ENCODE measurements at places on chromosomes 5 and 9.
A peak's percentile ranks its signal among the peaks of the same experiment; 100 is the strongest.

GRCh38 chr5:118193194-118193905 lies 795.0 kb downstream of the DTWD2 start:
- H3K4me3 ChIP-seq, result no peak overlapping the region
- no peaks in the 10 kb centered on the region for H3K36me3 ChIP-seq
- H3K4me1 ChIP-seq, result no peaks in the 10 kb centered on the region
- DNase-seq, result no peak
- H3K27me3 ChIP-seq, result no peaks in the 10 kb centered on the region

DNA sequence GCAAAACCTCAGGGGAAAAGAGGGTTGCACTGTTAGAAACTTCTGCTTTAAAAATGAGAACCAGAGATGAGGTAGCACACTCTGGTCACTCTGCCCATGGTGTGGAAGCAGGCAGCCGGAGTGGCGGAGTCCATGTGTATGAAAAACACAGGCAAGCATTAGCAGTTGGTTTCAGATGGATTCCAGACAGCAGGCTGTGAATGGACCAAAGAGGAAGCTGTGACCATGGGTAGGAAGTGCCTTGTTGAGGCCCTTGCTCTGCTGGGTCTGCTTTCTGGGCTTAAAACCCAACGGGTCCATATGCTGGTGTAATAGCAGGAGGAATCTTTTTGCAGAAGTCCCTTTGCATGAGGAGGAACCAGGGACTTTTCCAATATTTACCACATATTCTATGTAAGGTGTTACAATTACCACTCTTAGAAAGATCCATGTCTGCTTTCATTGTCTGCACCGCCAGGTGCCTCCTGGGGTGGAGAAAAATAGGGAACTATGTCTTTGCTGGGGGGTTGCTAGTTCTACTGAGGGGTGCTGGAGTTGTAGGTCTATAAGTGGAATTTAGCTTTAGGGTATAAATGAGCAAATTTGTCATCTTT lies 77.0 kb downstream of the ANKRD55 start:
- DNase-seq, result no peak
- peaks cover 3% of the 10 kb centered on the region for H3K36me3 ChIP-seq
- H3K4me1 ChIP-seq, result peaks cover 46% of the 10 kb centered on the region
- H3K27me3 ChIP-seq, result no peaks in the 10 kb centered on the region
- H3K4me3 ChIP-seq, result no peak overlapping the region

- no peak for DNase-seq
- peaks cover 62% of the 10 kb centered on the region for H3K4me1 ChIP-seq
- no peak overlapping the region for H3K4me3 ChIP-seq
- peaks cover 14% of the 10 kb centered on the region for H3K36me3 ChIP-seq
Measured at GRCh38 chr5:40485021-40485998, 194.4 kb upstream of the PTGER4 start.

DNA sequence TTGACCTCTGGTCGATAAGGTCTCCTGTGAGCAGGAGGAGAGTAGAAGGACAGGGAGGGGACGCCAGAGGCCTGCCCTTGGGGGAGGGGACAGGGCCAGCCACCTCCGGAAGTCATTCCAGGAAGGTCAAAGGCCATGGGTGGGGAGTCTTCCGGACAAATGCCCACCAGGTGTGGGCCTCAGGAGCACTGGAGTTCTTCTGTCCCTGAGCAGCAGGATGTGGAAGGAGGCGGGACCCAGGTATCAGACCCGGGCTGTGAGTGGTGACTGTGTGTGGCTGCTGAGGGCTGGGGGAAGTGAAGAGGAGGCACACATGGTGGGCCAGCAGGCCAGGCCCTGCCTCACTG lies 13.9 kb downstream of the FGF18 start:
- H3K27me3 ChIP-seq, result no peaks in the 10 kb centered on the region
- DNase-seq, result no peak
- no peak overlapping the region for H3K4me3 ChIP-seq
- no peak overlapping the region for H3K27ac ChIP-seq
- H3K36me3 ChIP-seq, result no peaks in the 10 kb centered on the region
- H3K4me1 ChIP-seq, result peaks cover 4% of the 10 kb centered on the region

GRCh38 chr9:99103054-99103895 lies 1.6 kb upstream of the TGFBR1 start:
- peak overlapping the region; percentile 78 for H3K4me3 ChIP-seq
- DNase-seq, result no peak
- H3K4me1 ChIP-seq, result peaks cover 65% of the 10 kb centered on the region
- peaks cover 37% of the 10 kb centered on the region for H3K36me3 ChIP-seq
- H3K27ac ChIP-seq, result peak overlapping the region; percentile 88
- H3K27me3 ChIP-seq, result no peaks in the 10 kb centered on the region

DNA sequence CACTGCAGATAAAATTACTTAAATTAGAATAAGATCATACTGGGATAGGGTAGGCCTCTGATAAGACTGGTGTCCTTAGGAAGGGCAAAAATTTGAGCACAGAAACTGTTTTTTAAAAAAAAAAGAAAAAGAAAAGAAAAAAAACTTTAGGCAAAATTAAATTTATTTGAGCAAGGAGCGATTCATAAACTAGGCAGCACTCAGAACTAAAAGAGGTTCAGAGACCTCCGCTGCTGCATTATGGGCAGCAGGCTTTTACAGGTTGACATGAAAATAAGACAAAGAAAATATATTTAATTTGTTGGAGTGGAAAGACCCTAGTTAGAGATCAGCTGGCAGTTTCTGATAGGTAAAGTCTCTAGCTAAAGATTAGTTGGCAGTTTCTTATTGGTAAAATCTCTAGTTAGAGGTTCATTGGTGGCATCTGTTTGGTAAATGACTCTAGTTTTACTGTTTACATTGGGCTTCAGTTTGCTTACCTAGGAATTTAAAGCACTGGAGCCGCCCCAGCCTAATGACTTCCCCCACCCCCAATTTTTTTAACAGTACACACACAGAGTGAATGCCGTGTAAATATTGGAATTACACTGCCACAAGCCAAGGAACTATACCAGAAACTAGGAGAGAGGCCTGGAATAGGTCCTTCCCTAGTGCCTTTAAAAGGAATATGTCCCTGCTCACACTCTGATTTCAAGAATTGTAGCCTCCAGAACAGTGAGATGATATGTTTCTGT lies 4.5 kb upstream of the PLPP6 start:
- peaks cover 7% of the 10 kb centered on the region for H3K36me3 ChIP-seq
- no peak for DNase-seq
- peaks cover 4% of the 10 kb centered on the region for H3K27me3 ChIP-seq
- peaks cover 35% of the 10 kb centered on the region for H3K4me1 ChIP-seq

DNA sequence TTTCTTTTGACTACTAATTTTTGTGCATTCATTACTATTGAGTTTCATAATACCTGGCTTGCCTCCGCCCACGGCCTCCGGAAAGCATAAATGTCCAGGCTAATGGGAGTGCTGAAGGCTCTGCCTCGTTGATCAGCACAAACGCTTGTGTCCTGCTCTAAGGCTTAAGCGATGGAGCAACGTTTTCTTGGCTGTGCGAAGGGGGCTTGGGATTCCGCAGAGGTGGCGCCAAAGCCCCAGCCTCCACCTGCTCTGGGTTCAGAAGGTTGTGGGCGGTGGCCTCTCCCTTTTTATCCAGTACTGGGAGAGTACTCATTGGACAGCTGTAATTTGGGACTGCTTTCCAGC lies 19.7 kb downstream of the ANXA2R start:
- no peaks in the 10 kb centered on the region for H3K27me3 ChIP-seq
- H3K36me3 ChIP-seq, result peaks cover 4% of the 10 kb centered on the region
- peak; percentile 62 for DNase-seq
- peak overlapping the region; percentile 96 for H3K4me3 ChIP-seq
- H3K27ac ChIP-seq, result peak overlapping the region; percentile 100
- H3K4me1 ChIP-seq, result peaks cover 27% of the 10 kb centered on the region

- H3K27me3 ChIP-seq, result peaks cover 22% of the 10 kb centered on the region
- no peak overlapping the region for H3K27ac ChIP-seq
- H3K36me3 ChIP-seq, result no peaks in the 10 kb centered on the region
- DNase-seq, result no peak
Measured at GRCh38 chr5:137315534-137316345, 183.4 kb downstream of the SPOCK1 start.

DNA sequence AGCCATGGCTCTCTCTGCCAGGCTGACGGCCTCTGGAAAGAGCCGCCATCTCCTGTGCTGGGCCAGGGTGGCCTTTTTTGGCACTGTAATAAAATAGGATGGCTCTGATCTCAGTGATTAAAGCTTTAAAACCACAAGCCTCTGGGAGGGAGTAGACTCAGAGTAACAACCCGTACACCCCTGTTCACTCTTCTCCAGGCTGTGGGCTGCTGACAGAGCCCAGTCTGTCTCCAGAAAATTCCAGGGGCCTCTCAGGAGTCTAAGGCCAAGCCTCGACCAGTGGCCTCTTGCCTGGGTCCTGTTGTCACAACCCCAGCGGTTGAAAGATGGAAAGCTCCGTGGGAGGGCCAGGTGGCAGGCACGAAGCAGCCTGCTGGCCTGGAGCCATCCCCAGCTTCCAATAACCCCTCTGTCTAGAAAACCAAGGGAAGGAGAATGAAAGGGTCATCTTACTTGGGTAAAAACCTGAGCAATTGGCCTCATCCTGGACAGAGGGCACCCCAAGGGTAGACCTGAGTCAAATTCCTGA lies 286.7 kb upstream of the ZNF462 start:
- no peaks in the 10 kb centered on the region for H3K36me3 ChIP-seq
- DNase-seq, result no peak
- no peak overlapping the region for H3K27ac ChIP-seq
- no peaks in the 10 kb centered on the region for H3K27me3 ChIP-seq
- H3K4me3 ChIP-seq, result no peak overlapping the region
- H3K4me1 ChIP-seq, result no peaks in the 10 kb centered on the region

GRCh38 chr5:14171046-14171445 lies 27.9 kb downstream of the TRIO start:
- H3K27ac ChIP-seq, result no peak overlapping the region
- H3K27me3 ChIP-seq, result peaks cover 9% of the 10 kb centered on the region
- H3K36me3 ChIP-seq, result no peaks in the 10 kb centered on the region
- no peak for DNase-seq
- H3K4me3 ChIP-seq, result no peak overlapping the region
- no peaks in the 10 kb centered on the region for H3K4me1 ChIP-seq

GRCh38 chr5:20266066-20266465 lies 278.1 kb upstream of the CDH18 start:
- DNase-seq, result no peak
- H3K36me3 ChIP-seq, result no peaks in the 10 kb centered on the region
- no peaks in the 10 kb centered on the region for H3K27me3 ChIP-seq
- no peak overlapping the region for H3K27ac ChIP-seq
- H3K4me3 ChIP-seq, result no peak overlapping the region

GRCh38 chr5:54717870-54718269 lies 200.3 kb downstream of the SNX18 start:
- no peaks in the 10 kb centered on the region for H3K27me3 ChIP-seq
- DNase-seq, result peak; percentile 66
- peak overlapping the region; percentile 87 for H3K27ac ChIP-seq
- H3K36me3 ChIP-seq, result peaks cover 39% of the 10 kb centered on the region
- peak overlapping the region; percentile 53 for H3K4me3 ChIP-seq

- no peak for DNase-seq
- H3K27ac ChIP-seq, result no peak overlapping the region
- no peaks in the 10 kb centered on the region for H3K27me3 ChIP-seq
- no peak overlapping the region for H3K4me3 ChIP-seq
Measured at GRCh38 chr9:10230512-10230911, 382.3 kb downstream of the PTPRD start.

GRCh38 chr5:24633715-24634325 lies 11.0 kb downstream of the CDH10 start:
- DNase-seq, result no peak
- H3K27me3 ChIP-seq, result no peaks in the 10 kb centered on the region
- H3K27ac ChIP-seq, result no peak overlapping the region
- H3K36me3 ChIP-seq, result no peaks in the 10 kb centered on the region
- H3K4me3 ChIP-seq, result no peak overlapping the region

DNA sequence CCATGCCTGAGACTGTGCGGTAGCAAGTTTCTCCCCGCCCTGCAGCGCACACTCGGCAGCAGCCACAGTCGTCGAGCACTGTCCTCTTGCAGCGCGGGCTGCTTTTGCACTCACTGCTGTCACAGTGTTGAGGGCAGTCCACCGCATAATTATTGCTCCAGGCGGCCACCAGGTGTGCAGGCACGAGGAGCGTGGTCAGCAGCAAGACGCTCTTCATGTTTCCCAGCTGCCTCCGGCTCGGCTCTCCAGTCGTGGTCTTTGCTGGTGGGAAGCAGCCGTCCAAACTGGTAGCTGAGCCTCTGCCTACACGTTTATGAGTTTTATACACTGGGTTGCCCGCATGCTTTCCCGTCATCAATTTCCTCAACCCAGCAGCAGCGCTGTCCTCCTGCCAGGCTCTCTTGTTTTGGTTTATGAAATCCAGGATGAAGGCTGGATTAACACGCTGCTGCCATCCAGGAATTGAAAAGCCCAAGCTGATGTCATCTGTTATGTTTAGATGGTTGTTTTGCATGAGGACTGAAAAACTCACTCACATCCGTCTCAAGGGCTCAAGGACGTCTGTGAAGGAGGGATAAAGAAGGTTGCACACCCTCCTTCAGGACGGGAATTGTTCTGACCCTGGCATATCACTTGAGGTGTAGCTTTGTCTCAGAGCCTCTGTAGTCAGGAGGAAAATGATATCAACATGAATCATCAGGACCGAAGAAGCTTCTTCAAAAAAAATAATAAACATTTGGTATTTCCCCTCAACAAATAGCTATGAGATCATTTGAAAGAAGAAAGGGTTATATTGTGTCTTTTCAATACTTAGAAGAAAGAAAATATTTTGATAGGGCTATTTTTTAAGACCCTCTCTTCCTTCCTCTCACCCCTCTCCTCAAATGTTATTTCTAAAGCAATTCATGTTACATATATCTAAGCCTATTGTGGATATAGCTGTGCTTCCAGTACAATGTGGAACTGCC lies at the start of gene ESM1:
Gene ESM1, minus strand, starts transcription at position 293 of the 968 bp plus-strand sequence. Its CDS starts 76 bp downstream, at position 217.
- H3K4me3 ChIP-seq, result peak within 1 kb of the TSS; percentile 18
- no peak for DNase-seq
- peaks cover 11% of the 10 kb centered on the region for H3K27me3 ChIP-seq
- H3K4me1 ChIP-seq, result peaks cover 45% of the 10 kb centered on the region
- H3K36me3 ChIP-seq, result no peaks in the 10 kb centered on the region

GRCh38 chr9:125966466-125966865 lies 219.3 kb downstream of the PBX3 start:
- no peak overlapping the region for H3K4me3 ChIP-seq
- no peak overlapping the region for H3K27ac ChIP-seq
- no peak for DNase-seq
- no peaks in the 10 kb centered on the region for H3K36me3 ChIP-seq
- H3K4me1 ChIP-seq, result peaks cover 9% of the 10 kb centered on the region

DNA sequence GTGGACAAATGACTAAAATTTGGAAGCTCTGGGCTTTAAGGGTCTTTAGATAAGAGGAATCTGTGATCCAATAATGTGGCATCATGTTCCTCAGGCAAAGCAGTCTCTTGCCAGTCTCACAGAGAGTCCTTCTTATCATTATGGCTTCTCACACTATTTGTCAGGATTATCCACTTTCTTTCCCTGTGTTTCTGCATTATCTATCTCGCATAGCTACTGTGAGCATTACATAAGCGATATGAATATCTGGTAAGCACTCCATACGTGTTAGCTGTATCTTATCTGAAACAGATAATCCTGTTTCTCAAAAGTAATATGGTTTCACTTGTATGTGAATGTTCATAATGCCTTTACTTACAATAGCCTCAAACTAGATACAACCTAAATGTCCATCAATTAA lies 9.6 kb downstream of the MCC start:
- peaks cover 59% of the 10 kb centered on the region for H3K27me3 ChIP-seq
- no peaks in the 10 kb centered on the region for H3K4me1 ChIP-seq
- H3K27ac ChIP-seq, result no peak overlapping the region
- no peak for DNase-seq
- H3K4me3 ChIP-seq, result no peak overlapping the region

Data from activated CD8-positive, alpha-beta memory T cell treated with anti-CD3 and anti-CD28 coated beads, Interleukin-2, amount 10 ng/mL, durations not matched to agents 7 days and 5 days (primary cell).